ENCODE measurements at places on chromosomes 7 and 10. TPM values are rescaled to one million over a fixed set of nuclear protein-coding genes. Genes with fewer than 3 reads are reported as not detected.

DNA sequence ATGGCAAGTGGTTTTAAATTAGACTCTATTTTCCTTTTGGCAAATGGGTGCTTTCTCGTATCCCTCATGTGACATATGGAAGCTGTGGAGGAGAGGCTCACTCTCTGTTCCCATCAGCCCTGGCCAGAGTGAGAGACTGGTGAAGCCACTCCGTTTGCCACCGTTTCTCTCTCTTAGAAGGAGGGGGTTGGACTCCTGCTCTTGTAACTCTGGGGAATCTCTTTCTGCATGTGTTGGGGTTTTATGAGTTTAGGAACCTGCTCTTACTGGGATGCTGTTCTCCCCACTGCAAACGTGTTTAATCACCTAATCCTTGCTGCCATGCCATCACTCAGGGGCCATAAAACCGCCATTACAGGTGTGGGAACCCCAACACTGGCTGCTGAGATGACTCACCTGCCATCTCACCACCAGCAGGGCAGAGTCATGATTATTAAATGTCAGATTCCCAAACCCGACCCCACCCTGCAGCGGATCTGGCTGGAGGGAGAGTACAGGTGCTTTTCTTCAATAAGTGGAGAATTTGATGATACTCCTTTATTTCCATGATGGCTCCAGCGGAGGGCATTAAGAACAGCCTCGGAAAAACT is 103.2 kb downstream of the ADCY1 start:
- no peak for DNase-seq

DNA sequence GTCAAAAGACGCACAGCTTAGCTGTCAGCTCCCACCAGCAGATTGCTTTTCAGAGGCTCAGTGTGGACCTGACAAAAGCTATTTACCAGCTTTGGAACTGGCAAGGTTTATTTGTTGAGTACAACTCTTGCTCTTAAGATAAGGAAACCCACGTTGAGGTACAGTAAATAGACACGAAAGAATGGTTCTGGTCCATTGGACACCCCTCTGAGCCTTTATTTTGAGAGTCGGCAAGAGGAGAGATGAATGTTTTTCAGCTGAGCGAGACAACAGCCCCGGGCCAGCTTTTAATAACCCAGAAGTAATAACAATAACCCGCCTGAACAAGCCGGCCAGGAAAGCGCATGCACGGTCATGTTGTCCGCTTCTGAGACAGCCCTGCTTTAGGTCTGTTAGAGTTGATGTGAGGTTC is 49.0 kb downstream of the WNT2 start:
- DNase-seq: no peak

- peak; percentile 96 for DNase-seq
These were observed 1.9 kb upstream of the ARHGAP22 start for GRCh38 chr10:48606530-48607355.

GRCh38 chr10:124066126-124066700 is 27.2 kb downstream of the CHST15 start:
- no peak for DNase-seq

The MACC1 gene
- total RNA-seq: under 0.01 TPM

The MEIG1 gene
- not detected for total RNA-seq

DNA sequence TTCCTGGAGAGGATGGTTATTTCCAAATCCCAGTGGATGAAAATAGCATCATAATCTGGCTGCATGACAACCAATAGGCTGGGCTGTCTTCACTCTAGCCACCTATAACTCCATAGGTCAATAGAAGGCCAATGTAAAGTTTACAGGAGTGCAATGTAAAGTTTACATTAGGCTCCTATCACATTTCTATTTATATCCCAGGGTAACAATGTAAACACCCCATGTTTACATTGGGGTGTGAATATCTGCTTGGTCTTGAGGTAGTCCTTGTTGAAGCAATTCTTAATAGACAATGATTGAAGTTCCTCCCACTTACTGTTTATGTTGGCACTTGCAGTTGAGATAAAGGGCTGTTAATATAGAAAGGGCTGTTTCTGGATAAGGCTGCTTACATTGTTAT is 21.5 kb downstream of the CH25H start:
- no peak for DNase-seq

DNA sequence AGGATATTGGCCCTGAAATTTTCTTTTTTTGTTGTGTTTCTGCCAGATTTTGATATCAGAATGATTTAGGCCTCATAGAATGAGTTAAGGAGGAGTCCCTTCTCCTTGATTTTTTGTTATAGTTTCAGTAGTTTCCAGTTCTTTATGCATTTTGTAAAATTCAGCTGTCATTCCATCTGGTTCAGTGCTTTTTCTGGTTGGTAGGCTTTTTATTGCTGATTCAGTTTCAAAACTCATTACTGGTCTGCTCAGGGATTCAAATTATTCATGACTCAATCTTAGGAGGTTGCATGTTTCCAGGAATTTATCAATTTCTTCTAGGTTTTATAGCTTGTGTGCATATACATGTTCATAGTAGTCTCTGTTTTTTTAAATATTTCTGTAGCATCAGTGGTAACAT is 10.1 kb upstream of the TMEM196 start:
- DNase-seq: no peak

DNA sequence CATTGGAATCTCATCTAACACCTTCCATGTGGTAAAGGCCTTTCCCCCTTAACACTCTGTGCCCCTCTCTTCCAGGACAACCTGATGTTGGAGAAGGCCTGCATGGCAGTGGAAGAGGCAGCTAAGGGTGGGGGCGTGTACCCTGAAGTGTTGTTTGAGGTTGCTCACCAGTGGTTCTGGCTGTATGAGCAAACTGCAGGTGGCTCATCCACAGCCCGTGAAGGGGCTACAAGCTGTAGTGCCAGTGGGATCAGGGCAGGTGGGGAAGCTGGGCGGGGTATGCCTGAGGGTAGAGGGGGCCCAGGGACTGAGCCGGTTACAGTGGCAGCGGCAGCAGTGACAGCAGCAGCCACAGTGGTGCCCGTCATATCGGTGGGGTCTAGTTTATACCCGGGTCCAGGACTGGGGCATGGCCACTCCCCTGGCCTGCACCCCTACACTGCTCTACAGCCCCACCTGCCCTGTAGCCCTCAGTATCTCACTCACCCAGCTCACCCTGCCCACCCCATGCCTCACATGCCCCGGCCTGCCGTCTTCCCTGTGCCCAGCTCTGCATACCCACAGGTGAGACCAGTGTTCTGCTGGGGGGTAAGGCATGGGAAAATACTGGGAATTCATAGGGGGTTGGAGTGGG is 12.4 kb downstream of the NDST2 start:
- no peak for DNase-seq

GRCh38 chr7:64736575-64736974 is 57.7 kb upstream of the ZNF138 start:
- DNase-seq: no peak

The GUSB gene
- 48.1 TPM for total RNA-seq

The ACADSB gene
- total RNA-seq: 7.5 TPM

The ZNF727 gene
- 0.14 TPM for total RNA-seq

DNA sequence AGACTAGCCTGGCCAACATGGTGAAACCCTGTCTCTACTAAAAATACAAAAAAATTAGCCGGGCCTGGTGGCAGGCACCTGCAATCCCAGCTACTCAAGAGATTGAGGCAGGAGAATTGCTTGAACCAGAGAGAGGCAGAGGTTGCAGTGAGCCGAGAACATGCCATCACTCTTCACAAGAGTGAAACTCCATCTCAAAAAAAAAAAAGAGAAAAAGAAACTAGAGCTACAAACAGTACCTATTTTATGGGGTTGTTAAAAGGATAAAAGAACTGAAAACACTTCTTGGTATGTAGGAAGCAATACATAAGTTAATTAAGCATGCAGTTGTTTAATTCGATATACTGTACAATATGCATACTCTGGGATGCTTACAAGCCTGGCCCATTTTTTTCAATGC is 216.9 kb downstream of the SORCS1 start:
- no peak for DNase-seq

The RNF133 gene
- 2.0 TPM for total RNA-seq

DNA sequence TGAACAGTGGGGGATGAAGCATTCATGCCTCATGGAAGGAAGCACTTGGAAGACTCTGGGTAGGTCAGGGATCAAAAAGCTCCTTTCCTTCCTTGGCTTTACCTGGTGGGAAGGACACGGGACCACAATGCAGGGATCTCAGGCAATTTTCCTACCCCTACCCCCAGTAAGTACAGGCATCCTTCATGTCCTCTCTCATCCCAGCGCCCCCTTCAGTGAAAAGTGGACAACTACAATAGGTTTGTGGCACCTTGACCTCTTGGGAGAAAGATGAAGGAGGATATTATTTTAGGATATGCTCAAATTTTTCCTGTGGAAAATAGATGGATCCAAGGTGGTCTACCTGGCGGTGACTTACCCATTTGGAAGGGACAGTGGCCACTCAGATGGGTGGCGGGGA is 16.5 kb downstream of the AFAP1L2 start:
- no peak for DNase-seq

GRCh38 chr10:110872145-110872983 is 636 bp downstream of the PDCD4 start:
- peak; percentile 74 for DNase-seq

DNA sequence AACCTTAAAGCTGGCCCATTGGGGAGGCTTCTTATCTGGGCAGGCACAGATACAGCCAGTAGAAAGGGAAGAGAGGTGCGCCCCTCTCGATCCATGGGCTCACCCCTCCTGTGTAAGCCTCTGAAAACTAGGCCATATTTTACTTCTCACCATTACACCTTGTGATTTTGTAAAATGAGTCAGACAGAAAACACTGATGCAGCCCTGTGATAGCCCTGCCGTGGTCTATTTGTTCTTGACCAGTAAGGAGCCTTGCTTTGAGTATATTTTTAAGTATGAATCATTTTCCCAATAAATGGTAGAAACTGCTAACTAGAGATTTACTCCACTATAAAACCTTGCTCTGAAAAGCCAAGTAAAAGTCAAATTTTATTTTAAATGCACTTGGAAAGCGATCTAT is 329.8 kb upstream of the MBL2 start:
- DNase-seq: no peak

DNA sequence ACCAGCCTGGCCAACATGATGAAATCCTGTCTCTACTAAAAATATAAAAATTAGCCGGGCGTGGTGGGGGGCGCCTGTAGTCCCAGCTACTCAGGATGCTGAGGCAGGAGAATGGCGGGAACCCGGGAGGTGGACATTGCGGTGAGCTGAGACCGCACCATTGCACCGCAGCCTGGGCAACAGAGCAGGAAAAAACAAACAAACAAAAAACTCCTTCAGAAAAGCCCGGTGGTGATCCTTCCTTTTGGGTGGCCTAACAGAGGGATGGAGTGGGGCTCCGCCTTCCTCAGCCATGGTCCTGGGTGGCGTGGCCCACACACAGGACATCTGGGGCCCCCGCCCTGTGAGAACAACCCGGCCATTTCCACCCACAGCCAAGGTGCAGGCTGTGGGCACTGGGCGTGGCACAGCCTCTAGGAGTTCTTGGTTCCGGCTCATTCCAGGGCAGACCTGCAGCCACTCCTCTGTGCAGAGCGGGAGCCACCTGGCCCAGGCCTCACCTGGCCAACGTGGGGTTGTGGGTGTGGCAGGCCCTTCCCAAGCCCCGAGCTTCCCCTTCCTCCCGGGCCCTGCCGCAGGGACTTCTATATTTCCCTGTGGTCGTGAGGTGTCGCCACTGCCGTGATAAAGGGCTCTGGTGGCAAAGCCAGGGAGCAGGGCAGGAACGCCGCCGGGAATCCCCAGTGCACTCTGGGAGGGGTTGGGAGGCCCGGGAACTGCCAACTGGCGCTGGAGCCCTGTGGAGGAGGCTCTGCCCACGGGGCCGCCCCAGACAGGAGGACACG is 37.6 kb downstream of the GET4 start:
- DNase-seq: no peak

The PTPRN2 gene
- 2.1 TPM for total RNA-seq

GRCh38 chr7:103447073-103447960 is 1.3 kb upstream of the SLC26A5 start:
- DNase-seq: peak; percentile 71

GRCh38 chr7:141551782-141552181 is 572 bp downstream of the AGK start:
- DNase-seq: no peak

DNA sequence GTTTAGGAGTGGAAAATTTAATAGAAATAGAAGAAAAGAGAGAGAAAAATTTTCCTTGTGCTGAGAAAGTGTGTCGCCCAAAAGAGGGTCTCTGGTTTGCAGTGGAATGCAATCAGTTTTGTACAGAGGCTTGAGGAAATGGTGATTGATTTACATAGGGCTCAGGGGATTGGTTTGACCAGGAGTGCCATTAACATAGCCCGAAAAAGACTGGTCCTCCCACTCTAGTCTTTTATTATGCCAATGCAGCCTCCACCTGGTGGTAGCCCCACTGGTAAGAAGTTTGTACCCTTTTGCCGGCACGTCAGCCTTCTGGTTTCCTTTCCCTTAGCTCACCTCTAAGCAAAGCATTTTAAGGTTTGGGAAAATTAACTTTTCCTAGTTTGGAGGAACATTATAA is 885.3 kb downstream of the XPNPEP1 start:
- DNase-seq: no peak

- no peak for DNase-seq
These were observed 73.1 kb downstream of the CLEC2L start for GRCh38 chr7:139596626-139597025.

DNA sequence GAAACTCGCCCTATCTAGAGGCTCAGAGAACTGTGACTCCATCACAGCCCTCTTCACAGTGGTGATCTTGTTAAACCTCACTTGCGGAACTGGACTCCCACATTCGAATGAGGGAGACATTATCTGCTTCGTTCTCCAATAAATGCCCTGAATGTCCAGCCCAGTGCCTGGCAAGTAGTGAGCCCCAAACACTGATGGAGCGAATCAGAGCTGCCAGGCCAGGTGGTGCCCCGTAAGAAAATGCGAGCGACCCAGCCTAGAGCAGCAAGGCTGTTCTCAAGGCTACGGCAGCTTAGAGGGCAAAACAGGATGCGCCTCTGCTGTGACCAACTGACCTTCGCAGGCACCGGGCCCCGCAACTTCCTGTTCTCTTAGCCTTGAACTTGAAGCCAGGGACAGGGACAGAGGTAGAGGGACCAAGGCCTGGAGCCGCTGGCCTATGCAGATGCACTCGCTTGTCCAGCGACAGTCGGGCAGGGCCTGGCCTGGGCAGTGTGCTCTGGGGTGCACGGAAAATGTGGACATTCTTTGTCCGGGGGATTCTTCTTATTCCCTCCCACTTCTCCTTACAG is 217.6 kb downstream of the TCERG1L start:
- no peak for DNase-seq

DNA sequence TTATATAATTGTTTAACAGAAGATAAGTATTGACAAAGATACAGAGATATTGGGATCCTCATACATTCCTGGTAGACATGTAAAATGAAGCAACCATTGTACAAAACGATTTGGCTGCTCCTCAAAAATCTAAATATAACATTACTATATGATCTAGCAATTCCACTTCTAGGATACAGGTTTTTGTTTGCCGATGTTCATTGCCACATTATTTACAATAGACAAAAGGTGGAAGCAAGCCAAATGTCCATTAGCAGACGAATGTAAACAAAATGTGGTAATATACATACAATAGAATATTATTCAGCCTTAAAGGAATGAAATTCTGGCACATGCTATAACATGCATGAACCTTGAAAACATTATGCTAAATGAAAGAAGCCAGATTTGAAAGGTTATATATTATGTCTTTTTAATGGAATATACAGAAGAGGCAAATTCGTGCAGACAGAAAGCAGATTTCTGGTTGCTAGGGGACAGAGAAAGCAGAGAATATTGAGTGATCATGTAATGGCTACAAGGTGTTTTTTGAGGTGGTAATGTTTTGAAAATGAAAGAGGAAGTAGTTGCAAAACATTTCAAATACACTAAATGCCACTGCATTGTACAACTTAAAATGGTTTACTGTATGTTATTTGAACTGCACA is 44.9 kb downstream of the POLR1F start:
- no peak for DNase-seq
